ENCODE measurements at places on chromosomes 7 and 10. TPM values are rescaled to one million over a fixed set of nuclear protein-coding genes. Genes with fewer than 3 reads are reported as not detected.

GRCh38 chr10:5479481-5480161 is 19.7 kb downstream of the CALML5 start:
- H3K36me3 ChIP-seq = no peaks in the 10 kb centered on the region
- no peaks in the 10 kb centered on the region for H3K27me3 ChIP-seq
- DNase-seq = no peak
- H3K27ac ChIP-seq = no peak overlapping the region
- H3K4me1 ChIP-seq = no peaks in the 10 kb centered on the region
- H3K4me3 ChIP-seq = no peak overlapping the region

- H3K36me3 ChIP-seq = no peaks in the 10 kb centered on the region
- no peak for DNase-seq
- no peak overlapping the region for H3K4me3 ChIP-seq
- no peaks in the 10 kb centered on the region for H3K27me3 ChIP-seq
- H3K27ac ChIP-seq = no peak overlapping the region
These were observed 324.0 kb downstream of the WDR37 start for GRCh38 chr10:1380088-1380671.

GRCh38 chr10:116110736-116111135 is 162.3 kb downstream of the GFRA1 start:
- no peak overlapping the region for H3K27ac ChIP-seq
- DNase-seq = no peak
- H3K4me3 ChIP-seq = no peak overlapping the region
- H3K36me3 ChIP-seq = no peaks in the 10 kb centered on the region
- no peaks in the 10 kb centered on the region for H3K27me3 ChIP-seq

GRCh38 chr10:14904316-14904732 is 25.7 kb downstream of the SUV39H2 start:
- H3K4me3 ChIP-seq = no peak overlapping the region
- H3K27ac ChIP-seq = no peak overlapping the region
- H3K27me3 ChIP-seq = no peaks in the 10 kb centered on the region
- DNase-seq = peak; percentile 17
- H3K4me1 ChIP-seq = no peaks in the 10 kb centered on the region

DNA sequence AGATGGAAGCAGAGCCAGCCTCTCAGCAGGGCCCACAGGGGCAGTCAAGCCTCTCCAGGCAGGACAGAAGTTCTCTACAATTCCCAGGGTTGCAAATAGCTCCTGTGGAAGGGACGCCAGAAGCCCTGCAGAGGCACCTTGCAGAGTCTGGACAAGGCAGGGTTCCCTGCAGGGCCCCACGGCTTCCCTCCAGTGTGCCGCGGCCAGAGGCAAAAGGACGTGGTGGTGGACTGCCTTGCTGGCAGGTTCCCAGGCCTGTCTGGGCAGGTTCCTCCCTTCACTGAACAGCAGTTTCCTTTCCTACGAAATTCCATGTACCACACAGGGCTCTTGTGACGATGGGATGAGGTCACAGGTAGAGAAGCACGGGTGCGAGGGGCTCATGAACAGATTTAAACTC is 25.1 kb downstream of the UPP1 start:
- H3K27me3 ChIP-seq = no peaks in the 10 kb centered on the region
- DNase-seq = no peak
- H3K27ac ChIP-seq = no peak overlapping the region
- no peaks in the 10 kb centered on the region for H3K4me1 ChIP-seq
- H3K4me3 ChIP-seq = no peak overlapping the region
- peaks cover 2% of the 10 kb centered on the region for H3K36me3 ChIP-seq

GRCh38 chr7:156204820-156205219 is 392.6 kb upstream of the SHH start:
- H3K4me1 ChIP-seq = no peaks in the 10 kb centered on the region
- no peaks in the 10 kb centered on the region for H3K27me3 ChIP-seq
- no peak for DNase-seq
- no peaks in the 10 kb centered on the region for H3K36me3 ChIP-seq
- H3K4me3 ChIP-seq = no peak overlapping the region
- no peak overlapping the region for H3K27ac ChIP-seq

DNA sequence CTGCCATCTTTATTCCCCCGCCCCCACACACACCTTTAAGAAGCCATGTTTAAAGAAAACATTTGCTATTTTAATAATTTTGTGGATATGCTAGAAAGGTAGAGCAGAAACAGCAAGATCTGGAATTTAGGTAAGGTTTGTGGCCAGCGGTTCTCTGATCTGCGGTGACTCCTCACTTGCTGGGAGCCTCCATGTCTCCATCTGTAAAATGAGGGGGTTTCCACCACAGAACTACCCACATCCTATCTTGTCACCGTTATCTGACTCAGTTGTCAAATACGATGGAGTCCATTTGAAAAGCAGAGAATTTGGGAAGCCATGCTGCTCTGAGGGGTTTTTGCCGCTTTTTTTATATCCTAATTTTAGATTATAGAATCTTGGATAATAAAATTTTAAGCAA is 23.3 kb downstream of the MACC1 start:
- DNase-seq = no peak
- H3K4me3 ChIP-seq = no peak overlapping the region
- no peaks in the 10 kb centered on the region for H3K4me1 ChIP-seq
- no peaks in the 10 kb centered on the region for H3K36me3 ChIP-seq

GRCh38 chr7:145082366-145083161 is 246.7 kb upstream of the TPK1 start:
- no peaks in the 10 kb centered on the region for H3K27me3 ChIP-seq
- H3K36me3 ChIP-seq = no peaks in the 10 kb centered on the region
- no peak overlapping the region for H3K4me3 ChIP-seq
- DNase-seq = no peak

GRCh38 chr10:36462194-36462593 is 663.2 kb upstream of the ANKRD30A start:
- no peak overlapping the region for H3K4me3 ChIP-seq
- no peaks in the 10 kb centered on the region for H3K4me1 ChIP-seq
- H3K27me3 ChIP-seq = no peaks in the 10 kb centered on the region
- no peak overlapping the region for H3K27ac ChIP-seq
- no peaks in the 10 kb centered on the region for H3K36me3 ChIP-seq

GRCh38 chr10:58241346-58241745 is 26.3 kb downstream of the IPMK start:
- no peak overlapping the region for H3K4me3 ChIP-seq
- no peak overlapping the region for H3K27ac ChIP-seq
- no peaks in the 10 kb centered on the region for H3K27me3 ChIP-seq
- H3K4me1 ChIP-seq = no peaks in the 10 kb centered on the region
- H3K36me3 ChIP-seq = no peaks in the 10 kb centered on the region

DNA sequence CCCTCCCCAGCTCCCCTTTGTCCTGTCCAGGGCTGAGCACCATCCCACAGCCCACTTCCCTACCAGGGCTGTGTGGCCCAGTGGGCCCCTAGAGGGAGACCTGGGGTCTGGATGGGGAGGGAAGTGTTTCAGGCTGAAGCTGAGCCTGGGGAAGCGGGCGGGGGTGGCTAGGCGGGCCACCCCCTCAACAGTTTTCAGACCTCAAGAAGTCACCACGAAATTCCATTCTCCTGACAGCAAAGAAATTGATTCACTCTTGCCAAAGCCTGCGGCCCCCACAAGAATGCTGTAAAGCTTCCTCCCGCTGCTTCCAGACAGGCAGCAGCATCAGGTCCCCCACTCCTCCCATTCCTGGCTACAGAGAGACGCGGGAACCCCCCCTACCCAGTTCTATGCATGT is 2.5 kb upstream of the LFNG start:
- H3K27ac ChIP-seq = no peak overlapping the region
- no peak for DNase-seq
- peaks cover 36% of the 10 kb centered on the region for H3K4me1 ChIP-seq
- no peaks in the 10 kb centered on the region for H3K36me3 ChIP-seq
- H3K27me3 ChIP-seq = peaks cover 7% of the 10 kb centered on the region

GRCh38 chr10:51000976-51001375 is 73.3 kb upstream of the PRKG1 start:
- H3K4me1 ChIP-seq = no peaks in the 10 kb centered on the region
- no peak overlapping the region for H3K27ac ChIP-seq
- H3K4me3 ChIP-seq = no peak overlapping the region
- no peaks in the 10 kb centered on the region for H3K27me3 ChIP-seq
- no peak for DNase-seq
- H3K36me3 ChIP-seq = no peaks in the 10 kb centered on the region

DNA sequence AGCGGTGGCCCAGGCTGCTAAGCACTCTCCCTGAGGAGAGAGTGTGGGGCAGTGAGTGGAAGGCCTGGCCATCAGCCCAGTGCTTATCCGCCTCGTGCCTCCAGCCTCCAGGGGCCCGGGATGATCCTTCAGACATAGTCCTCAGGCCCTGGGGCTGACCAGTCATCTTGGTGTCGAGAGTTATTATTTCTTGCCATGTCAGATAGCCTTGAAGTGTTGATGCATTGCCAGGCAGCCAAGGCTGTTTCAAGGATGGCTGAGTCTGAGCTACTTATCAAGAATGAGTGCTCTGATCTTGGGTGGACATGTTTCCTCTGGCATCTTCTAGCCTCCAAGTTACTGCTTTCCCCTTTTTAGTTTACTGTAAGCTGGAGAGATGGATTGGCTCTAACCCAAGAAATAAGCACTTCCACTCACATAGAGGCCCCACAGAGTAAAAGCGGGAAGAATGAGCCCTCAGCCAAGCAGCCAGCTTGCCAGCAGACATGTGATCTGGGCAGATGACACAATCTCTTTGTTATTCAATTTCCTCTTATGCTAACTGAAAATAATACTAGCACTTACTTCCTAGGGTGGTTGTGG is 136.5 kb upstream of the NAMPT start:
- H3K27me3 ChIP-seq = no peaks in the 10 kb centered on the region
- DNase-seq = peak; percentile 89
- H3K36me3 ChIP-seq = no peaks in the 10 kb centered on the region
- H3K27ac ChIP-seq = peak overlapping the region; percentile 54

DNA sequence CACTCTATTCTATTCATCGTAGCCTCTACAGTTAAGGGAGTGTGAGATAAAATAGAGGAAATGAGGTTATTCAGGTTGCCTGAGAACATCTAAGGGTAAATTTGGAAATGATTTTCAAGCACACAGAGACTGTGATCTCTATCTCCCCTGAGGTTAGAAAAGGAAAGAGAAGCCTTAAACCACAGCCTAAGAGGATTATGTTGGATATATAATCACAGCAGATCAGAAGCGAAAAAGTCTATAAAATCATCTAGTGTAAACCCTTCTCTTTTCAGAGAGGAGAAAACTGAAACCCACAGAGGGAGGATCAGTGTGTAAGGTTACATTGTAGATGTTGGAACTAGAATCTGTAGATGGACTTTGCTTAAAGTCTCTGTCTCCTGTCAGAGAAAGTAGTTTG is 90.6 kb upstream of the SEMA3E start:
- no peak overlapping the region for H3K4me3 ChIP-seq
- no peaks in the 10 kb centered on the region for H3K4me1 ChIP-seq

DNA sequence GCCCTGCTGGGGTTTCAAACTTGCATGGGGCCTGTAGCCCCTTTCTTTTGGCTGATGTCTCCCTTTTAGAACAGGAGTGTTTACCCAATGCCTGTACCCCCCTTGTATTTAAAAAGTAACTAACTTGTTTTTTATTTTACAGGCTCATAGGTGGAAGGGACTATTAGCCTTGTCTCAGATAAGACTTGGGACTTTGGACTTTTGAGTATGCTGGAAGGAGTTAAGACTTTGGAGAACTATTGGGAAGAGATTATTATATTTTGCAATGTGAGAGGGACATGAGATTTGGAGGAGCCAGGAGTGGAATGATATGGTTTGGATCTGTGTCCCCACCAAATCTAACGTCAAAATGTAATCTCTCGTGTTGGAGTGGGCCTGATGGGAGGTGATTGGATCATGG is 314.9 kb upstream of the SP8 start:
- no peak overlapping the region for H3K27ac ChIP-seq
- H3K4me3 ChIP-seq = no peak overlapping the region
- H3K4me1 ChIP-seq = no peaks in the 10 kb centered on the region
- DNase-seq = no peak
- H3K27me3 ChIP-seq = no peaks in the 10 kb centered on the region

DNA sequence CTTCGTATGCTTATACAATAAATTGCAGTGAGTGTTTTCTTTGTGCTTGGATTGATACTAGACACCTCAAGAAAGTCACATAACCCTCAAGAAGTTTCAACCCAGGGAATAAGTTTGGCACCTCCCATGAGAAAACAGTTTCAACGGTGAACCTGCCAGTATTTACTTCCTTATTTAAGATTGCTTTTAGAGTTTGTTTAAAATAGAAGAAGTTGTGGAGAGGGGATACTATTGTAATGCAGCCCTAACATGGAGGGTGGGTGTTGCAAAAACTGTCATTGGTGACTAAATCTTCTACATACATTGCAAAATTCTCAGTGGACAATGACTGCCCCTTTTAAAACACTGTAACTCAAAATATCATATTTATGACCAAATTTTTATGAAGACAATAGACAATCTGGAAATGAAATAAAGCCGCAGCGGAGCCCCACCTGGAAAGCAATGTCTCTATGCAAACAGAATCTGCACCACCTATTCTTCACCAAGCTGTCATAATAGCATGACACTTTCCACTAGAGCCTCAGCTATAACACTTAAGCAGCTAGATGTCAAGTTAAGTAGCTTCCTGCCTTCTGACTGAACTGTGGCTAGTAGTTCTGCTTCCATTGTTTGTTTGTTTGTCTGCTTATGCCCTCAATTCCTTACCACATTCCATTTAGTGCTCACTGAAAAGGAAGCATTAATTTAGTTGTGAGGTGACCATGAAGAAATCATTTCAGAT is 98.2 kb downstream of the MDFIC start:
- no peak for DNase-seq
- no peak overlapping the region for H3K4me3 ChIP-seq
- H3K36me3 ChIP-seq = no peaks in the 10 kb centered on the region

DNA sequence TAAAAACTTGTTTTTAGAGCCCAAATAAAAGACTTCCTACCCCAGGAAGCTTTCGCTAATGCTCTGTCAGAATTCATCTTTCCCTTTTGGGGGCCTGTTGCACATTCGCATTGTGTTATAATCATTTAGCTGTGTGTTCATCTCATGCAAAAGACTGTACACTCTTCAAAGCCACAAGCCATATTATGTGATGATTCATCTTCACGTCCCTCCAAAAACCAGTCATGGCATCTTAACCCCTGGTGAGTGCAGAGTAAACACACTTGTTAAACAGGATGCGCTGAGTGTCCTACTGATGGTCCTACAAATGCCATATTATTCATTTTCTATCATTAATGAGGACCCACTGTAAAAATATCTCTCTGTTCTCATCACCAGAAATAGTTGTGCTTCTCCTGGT is 235.4 kb downstream of the KIAA1217 start:
- H3K27me3 ChIP-seq = no peaks in the 10 kb centered on the region
- no peak overlapping the region for H3K4me3 ChIP-seq
- no peak overlapping the region for H3K27ac ChIP-seq
- DNase-seq = no peak

Gene HOXA4
- total RNA-seq = 1.2 TPM

Gene INHBA
- 1.6 TPM for total RNA-seq

Gene ZC3HAV1
- 46.8 TPM for total RNA-seq

Gene BLOC1S2
- total RNA-seq = 38.4 TPM

Gene EGFR
- total RNA-seq = 94.4 TPM

Gene SKIDA1
- total RNA-seq = 9.9 TPM

Gene ADCYAP1R1
- total RNA-seq = 2.2 TPM

Gene PTPN20
- total RNA-seq = 5.8 TPM

Gene PDE6C
- total RNA-seq = not detected

Gene CYP3A7
- total RNA-seq = not detected

Gene OR2A7
- 19.6 TPM for total RNA-seq

Gene MMRN2
- total RNA-seq = 30.8 TPM

Data from thyroid gland (tissue), 4 donors.